ENCODE measurements at places on chromosomes 7 and 10. TPM values are rescaled to one million over a fixed set of nuclear protein-coding genes. Genes with fewer than 3 reads are reported as not detected.

Gene FAM25C
- not detected for total RNA-seq

Gene NUDT13
- total RNA-seq, result 0.16 TPM

Gene CDK1
- 12.1 TPM for total RNA-seq

Gene ANK3
- total RNA-seq, result 167 TPM

Gene AKR1C3
- total RNA-seq, result 82.9 TPM

Gene MYL10
- not detected for total RNA-seq

Gene ALOX5
- not detected for total RNA-seq

Gene PCGF5
- 61.6 TPM for total RNA-seq

Gene DNAJC30
- 4.1 TPM for total RNA-seq

Gene HKDC1
- 0.18 TPM for total RNA-seq

Gene SERPINE1
- 2,658 TPM for total RNA-seq

Gene EGFR
- total RNA-seq, result 49.9 TPM

Gene DLX5
- not detected for total RNA-seq

Gene PARD3
- total RNA-seq, result 22.9 TPM

Gene WEE2
- not detected for total RNA-seq

Gene HABP2
- not detected for total RNA-seq

Gene CYP2E1
- total RNA-seq, result not detected

Gene STRIP2
- total RNA-seq, result 4.2 TPM

Gene AKR1D1
- not detected for total RNA-seq

Gene NUPR2
- not detected for total RNA-seq

Gene TUBB8
- total RNA-seq, result not detected

Gene AKR1C8
- not detected for total RNA-seq

Gene RASA4
- 12.0 TPM for total RNA-seq

Gene PNLIPRP1
- total RNA-seq, result not detected

Gene ITGA8
- total RNA-seq, result 10.1 TPM

Gene ELN
- 36.3 TPM for total RNA-seq

Gene PALS2
- total RNA-seq, result 8.8 TPM

Gene CH25H
- not detected for total RNA-seq

Gene FAM13C
- total RNA-seq, result 2.6 TPM
